ENCODE measurements at places on chromosomes 7 and 10.

DNA sequence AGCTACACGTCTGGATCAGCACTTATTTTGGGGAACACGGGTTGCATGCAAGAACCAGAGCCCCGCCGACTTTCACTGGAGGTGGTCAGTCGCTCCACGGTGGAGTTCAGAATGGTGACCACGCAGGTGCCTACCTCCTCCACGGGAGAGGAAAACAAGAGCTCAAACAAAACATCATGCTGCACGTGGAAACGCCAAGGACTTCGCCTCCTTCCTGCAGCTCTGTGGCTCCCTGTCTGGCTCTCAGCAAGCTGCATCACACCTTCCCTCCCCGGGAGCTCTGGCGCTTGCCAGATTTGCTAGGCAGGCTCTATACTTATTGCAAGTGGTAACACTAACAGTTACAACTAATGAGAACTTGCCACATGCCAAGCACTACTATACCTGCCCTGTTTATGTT is 26.0 kb downstream of the GSDME start:
- DNase-seq = no peak

DNA sequence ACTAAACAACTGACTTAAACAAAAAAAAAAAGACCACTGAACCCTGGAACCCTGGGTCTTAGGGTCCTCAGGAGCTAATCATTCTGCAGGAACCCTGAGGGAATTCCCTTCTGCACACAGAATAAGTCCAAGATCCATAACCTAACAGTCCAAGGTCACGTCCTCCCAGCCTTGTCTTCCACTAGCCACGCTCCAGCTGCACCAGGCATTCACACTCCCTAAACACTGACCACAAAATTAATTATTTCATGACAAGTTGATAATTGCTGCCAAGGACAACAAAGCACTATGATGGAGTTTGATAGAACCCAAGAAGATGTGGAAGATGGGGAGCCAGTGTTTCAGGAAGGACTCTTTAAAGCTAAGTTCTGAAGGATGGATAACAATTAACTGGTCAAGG is 130.6 kb downstream of the SH3PXD2A start:
- no peak for DNase-seq

- DNase-seq = no peak
Observed at GRCh38 chr10:107103174-107104025, 61.1 kb downstream of the SORCS1 start.

GRCh38 chr7:101927802-101928201 is 110.4 kb downstream of the CUX1 start:
- no peak for DNase-seq

- no peak for DNase-seq
Observed at GRCh38 chr7:128017862-128018845, 13.1 kb downstream of the LRRC4 start.

DNA sequence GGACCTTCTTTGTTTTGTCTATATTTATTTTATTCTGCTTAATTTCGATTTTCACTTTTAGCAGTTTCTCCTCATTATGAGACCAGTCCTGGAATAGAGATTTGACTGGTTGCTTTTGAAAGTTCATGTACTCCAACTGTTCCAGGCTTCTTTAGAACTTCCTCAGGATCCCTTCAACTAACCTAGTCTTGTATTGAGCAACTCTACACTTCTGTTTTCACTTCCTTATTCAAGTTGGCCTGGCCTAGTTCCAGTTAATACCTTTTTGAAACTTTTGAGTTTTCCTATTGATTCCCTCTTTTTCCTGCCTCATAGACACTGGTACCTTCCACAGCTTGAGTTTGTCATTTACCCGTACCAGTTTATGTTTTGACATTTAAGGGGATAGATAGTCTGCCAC is 421.7 kb downstream of the ATRNL1 start:
- no peak for DNase-seq

GRCh38 chr10:106296750-106297392 is 867.6 kb downstream of the SORCS1 start:
- no peak for DNase-seq

GRCh38 chr10:79418274-79418673 is 27.1 kb downstream of the ZCCHC24 start:
- DNase-seq = no peak

GRCh38 chr7:50181081-50181480 is 88.0 kb upstream of the ZPBP start:
- DNase-seq = no peak

GRCh38 chr10:99943908-99944307 is 65.8 kb downstream of the DNMBP start:
- no peak for DNase-seq

GRCh38 chr7:603152-603951 is 83.7 kb upstream of the PDGFA start:
- no peak for DNase-seq

DNA sequence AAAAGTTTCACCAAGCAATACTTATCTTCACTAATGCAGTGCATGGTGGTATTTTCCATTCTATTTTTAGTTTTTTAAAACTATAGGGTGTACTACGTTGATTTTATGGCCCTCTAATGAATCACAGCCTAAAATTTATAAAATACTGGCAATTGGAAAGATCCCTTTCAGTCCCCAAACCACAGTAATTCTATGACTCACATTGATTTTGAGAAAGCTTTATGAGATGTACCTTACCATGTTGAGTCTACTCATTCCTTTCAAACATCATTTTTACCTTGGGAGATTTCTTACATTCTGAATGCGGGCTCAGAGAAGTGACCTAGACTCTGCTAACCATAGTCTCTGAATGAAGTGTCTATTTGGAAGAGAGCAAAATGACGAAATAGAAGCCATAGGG is 141.6 kb downstream of the GPR85 start:
- no peak for DNase-seq

GRCh38 chr10:28569506-28570159 is 36.7 kb downstream of the WAC start:
- no peak for DNase-seq

DNA sequence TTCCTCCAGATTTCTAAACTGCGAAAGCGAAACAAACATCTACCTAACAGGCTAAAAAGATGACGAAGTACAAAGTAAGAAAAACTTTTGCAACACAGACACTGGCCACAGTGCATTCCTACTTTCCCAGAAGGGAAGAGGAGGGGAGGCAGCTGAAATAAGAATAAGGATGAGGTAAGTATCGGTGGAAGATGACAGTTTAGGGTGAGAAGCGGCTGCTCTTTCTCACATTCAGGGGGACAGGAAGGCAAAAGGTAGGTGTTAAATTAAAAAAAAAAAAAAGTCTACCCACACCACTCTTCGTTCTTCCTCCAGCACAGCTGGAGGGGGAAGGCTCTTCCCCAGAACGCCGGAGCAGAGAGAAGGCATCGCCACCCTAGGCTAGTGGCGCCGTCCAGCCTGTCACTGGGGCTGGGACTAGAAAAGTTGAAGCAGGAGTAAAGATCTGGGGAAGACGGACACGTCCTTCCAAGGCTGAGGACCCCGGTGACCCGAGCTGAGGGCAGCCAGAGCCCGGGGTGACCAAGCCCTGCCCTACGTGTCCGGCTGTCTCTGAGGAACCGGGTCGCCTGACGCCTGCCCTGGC is 846 bp downstream of the DNAJC1 start:
- no peak for DNase-seq

DNA sequence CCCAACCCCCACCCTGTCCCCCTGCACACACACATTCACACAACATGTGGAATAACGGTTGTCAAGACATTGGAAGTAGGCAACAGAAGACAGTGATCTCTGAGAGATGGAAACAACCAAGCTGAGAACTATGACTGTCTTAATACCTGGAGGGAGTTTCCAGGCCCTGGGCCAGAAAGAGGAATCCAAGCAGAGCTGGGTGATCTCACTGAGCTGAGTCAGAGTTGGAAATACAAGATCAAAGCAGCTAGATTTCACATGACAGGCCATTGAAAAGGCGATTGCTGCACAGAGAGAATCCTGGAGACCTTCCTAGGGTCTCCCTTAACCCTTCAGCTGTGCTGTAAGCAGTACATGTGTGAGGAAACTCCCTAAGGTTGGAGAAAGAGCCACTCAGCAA is 165.8 kb upstream of the PRSS1 start:
- DNase-seq = no peak

DNA sequence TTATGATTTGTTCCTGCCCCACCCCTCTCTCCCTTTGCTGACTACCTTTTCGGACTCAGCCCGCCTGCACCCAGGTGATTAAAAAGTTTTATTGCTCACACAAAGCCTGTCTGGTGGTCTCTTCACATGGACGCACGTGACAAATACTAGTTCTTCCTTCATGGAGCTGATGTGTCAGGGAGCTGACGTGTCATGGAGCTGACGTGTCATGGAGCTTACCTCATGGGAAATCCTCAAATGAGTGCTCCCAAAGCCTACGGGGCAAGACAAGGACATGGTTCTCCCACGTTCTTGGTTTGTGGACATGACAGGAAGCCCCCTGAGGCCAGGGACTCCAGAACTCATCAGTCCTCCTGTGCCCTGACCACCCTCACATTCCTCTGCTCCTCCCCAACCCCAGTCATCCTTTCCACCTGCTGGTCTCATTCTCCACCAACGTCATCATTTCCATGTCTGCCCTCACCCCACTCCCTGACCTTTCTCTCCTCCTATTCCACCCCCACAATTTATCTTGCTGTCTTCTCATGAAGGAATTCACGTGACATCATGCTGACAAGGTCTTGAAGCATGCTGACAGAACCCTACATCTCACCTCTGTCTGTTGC is 261.3 kb downstream of the TCERG1L start:
- no peak for DNase-seq

GRCh38 chr7:113202284-113202683 is 83.9 kb upstream of the SMIM30 start:
- no peak for DNase-seq

GRCh38 chr7:115933471-115933870 is 97.1 kb downstream of the TFEC start:
- DNase-seq = no peak

- DNase-seq = no peak
Observed at GRCh38 chr10:47457826-47458225, 26.1 kb downstream of the ANXA8 start.

GRCh38 chr7:139744768-139745677 is 32.8 kb downstream of the HIPK2 start:
- no peak for DNase-seq

DNA sequence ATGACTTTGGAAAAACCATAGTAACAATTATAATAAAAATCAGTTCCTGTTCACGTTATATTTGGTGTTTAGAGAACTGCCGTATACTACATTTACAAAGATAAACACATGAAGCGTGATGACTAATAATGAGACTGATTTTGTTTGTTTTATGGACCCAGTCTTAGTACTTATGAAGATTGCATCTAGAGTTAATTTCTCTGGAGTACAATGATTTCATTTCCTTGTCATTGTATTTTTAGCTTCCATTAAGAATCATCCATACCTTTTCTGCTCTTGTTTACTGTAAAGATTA is 2.9 kb downstream of the RBM20 start:
- no peak for DNase-seq

DNA sequence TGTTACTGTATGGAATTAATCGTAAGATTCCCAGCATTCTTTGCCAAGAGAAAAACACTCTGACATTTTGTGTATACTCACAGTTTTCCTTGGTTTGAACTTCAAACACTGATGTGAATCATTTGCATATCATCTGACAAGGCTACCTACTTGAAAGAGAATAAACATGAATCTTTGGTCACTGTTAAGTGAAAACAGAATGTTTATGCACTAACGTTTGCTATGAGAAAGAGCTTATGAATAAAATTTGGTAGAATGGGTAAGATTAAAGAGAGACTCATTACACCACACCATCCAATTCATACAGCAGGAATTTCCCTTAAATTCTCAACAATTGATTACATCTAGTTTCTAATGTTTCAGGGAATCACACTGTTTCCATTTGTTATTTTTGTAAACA is 46.6 kb downstream of the MACC1 start:
- DNase-seq = no peak

GRCh38 chr7:108525327-108525984 is 479 bp downstream of the PNPLA8 start:
- DNase-seq = no peak

- DNase-seq = no peak
Observed at GRCh38 chr10:88154596-88155250, 291.3 kb downstream of the PTEN start.

Measured in neuronal stem cell (in vitro differentiated cells).